Activated gamma-delta T cell treated with Interleukin-2 at 50 U/mL for 16 hours (primary cell): ENCODE measurements at places on chromosomes 12 and 14.

DNA sequence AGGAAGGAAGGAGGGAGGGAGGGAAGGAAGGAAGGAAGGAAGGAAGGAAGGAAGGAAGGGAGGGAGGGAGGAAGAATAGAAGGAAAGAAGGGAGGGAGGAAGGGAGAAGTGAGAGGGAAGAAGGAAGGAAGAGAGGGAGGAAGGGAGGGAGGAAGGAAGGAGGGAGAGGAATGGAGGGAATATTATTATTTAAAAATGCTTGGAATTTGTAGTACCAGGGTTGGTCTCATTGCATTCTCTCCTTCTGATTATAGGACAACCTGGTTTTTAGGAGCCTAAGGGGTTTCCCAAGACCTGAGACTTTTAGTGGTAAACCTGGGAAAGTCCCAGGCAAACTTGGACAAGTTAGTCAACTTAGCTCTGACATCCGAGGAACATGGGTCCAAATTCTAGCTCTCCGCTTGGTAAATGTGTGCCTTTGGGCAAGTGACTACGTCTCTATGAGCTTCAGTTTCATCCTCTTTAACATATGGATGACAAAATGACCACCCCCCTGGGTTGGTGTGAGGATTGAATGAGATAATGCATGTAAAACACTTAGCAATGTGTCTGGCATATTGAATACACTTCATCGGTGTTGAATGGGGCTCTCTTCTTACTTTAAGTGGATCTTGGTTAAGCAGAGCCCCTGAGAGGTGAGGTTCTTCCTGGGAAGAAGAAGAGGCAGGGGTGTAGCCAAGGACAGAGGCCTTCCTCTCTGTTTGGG is 690.7 kb upstream of the TBX3 start:
- no peak for DNase-seq

- DNase-seq = no peak
Observed at GRCh38 chr14:91750634-91751198, 18.8 kb upstream of the CATSPERB start.

- no peak for DNase-seq
Observed at GRCh38 chr14:97027256-97027999, 230.2 kb downstream of the VRK1 start.

- DNase-seq = no peak
Observed at GRCh38 chr14:104218361-104219180, 80.2 kb downstream of the KIF26A start.
